ENCODE measurements at places on chromosomes 7 and 10. TPM values are rescaled to one million over a fixed set of nuclear protein-coding genes. Genes with fewer than 3 reads are reported as not detected.

NPC1L1 gene
- total RNA-seq: not detected

UFSP1 gene
- 2.9 TPM for total RNA-seq

COX15 gene
- 35.8 TPM for total RNA-seq

CNPY1 gene
- total RNA-seq: not detected

GOLGA7B gene
- not detected for total RNA-seq

PRPS1L1 gene
- not detected for total RNA-seq

PNLIPRP1 gene
- total RNA-seq: not detected

SMO gene
- total RNA-seq: 41.6 TPM

LDB3 gene
- total RNA-seq: 0.37 TPM

MALRD1 gene
- 0.56 TPM for total RNA-seq

SAMD9 gene
- total RNA-seq: 15.6 TPM

- H3K4me3 ChIP-seq: no peak overlapping the region
- H3K4me1 ChIP-seq: no peaks in the 10 kb centered on the region
- peaks cover 21% of the 10 kb centered on the region for H3K27me3 ChIP-seq
Observed at GRCh38 chr10:59688921-59689351, 20.7 kb downstream of the SLC16A9 start.

DNA sequence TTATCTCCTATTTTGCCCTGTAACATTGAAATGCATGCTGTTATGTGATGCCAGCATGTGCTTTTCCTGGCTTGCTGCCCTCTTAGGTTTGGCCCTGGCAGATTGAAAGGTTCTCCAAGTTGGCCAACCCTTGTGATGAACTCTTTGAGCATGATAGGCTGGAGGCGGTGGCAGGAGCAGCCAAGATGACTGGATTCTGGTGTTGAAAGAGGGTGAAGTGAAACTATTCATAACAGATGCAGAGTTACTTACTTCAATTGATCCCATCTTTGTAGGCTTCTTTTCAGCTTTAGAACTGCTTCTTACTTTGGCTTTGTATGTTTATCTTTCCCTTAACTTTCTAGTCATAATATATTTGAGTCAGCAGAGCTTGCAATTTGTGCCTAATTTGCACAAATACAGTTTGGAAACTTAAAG is 57.6 kb downstream of the BICC1 start:
- DNase-seq: no peak
- H3K4me1 ChIP-seq: peaks cover 46% of the 10 kb centered on the region
- no peak overlapping the region for H3K4me3 ChIP-seq

DNA sequence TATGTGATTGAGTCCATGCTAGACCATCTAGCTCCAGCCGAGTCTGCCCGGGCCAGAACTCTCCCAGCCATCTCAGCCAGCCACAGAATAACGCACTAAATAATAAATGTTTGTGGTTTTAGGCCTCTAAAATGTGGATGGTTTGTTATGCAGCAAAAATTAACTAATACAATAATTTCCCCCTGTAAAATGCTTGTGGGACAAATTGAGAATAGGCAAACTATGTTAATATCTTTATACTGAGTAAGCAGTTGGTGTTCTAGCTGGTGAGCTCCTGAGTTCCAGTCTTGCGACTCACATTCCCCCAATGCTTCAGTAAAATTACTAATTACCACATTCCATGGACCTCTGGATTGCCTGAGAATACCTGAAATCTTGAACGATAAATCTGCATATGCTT is 316.8 kb upstream of the NFE2L3 start:
- H3K27ac ChIP-seq: peak overlapping the region; percentile 90
- no peaks in the 10 kb centered on the region for H3K27me3 ChIP-seq
- H3K4me3 ChIP-seq: no peak overlapping the region
- peaks cover 60% of the 10 kb centered on the region for H3K4me1 ChIP-seq

- no peaks in the 10 kb centered on the region for H3K4me1 ChIP-seq
- no peaks in the 10 kb centered on the region for H3K27me3 ChIP-seq
- no peaks in the 10 kb centered on the region for H3K36me3 ChIP-seq
- no peak overlapping the region for H3K27ac ChIP-seq
- no peak for DNase-seq
- H3K4me3 ChIP-seq: no peak overlapping the region
Observed at GRCh38 chr10:7185367-7185690, 225.5 kb downstream of the SFMBT2 start.

DNA sequence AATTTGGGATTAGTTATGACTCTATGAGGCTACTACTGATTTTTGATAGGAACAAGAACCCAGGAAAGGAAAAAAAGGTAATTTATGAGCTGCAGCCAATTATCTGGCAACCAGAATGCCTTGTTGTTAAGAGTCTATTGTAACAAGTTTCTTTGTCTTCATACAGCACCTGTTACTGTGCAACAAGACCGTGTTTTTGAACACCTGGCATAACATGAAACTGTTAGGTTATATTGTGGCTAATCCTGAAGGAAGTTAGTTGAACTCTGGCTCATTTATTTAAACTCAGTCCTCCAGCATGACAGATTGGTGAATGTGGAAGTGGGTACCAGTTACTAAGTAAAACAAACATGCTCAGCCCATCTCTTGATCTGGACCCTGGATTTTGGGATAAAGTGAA is 33.0 kb downstream of the RALA start:
- no peak overlapping the region for H3K27ac ChIP-seq
- no peak for DNase-seq
- peaks cover 3% of the 10 kb centered on the region for H3K4me1 ChIP-seq
- no peaks in the 10 kb centered on the region for H3K27me3 ChIP-seq
- peaks cover 12% of the 10 kb centered on the region for H3K36me3 ChIP-seq
- H3K4me3 ChIP-seq: no peak overlapping the region

DNA sequence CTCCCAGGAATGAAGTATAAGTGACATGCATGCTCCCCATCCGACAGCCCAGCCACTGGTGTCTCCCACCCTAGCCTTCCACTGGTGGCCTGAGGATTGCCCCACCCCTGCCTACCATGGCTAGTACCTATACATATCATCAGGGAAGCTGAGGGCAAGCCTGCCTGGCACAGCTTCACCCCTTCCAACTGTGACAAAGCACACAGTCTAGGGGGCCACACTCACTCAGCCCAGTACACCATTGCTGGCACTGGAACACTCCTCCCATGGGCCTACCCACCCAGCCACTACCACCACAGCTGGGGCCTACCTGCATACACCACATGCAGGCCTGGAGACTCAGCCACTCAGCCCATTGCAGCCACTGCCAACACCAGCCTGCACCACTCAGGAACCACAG is 393.1 kb upstream of the STEAP1 start:
- no peaks in the 10 kb centered on the region for H3K27me3 ChIP-seq
- no peaks in the 10 kb centered on the region for H3K4me1 ChIP-seq
- no peaks in the 10 kb centered on the region for H3K36me3 ChIP-seq
- no peak overlapping the region for H3K4me3 ChIP-seq

DNA sequence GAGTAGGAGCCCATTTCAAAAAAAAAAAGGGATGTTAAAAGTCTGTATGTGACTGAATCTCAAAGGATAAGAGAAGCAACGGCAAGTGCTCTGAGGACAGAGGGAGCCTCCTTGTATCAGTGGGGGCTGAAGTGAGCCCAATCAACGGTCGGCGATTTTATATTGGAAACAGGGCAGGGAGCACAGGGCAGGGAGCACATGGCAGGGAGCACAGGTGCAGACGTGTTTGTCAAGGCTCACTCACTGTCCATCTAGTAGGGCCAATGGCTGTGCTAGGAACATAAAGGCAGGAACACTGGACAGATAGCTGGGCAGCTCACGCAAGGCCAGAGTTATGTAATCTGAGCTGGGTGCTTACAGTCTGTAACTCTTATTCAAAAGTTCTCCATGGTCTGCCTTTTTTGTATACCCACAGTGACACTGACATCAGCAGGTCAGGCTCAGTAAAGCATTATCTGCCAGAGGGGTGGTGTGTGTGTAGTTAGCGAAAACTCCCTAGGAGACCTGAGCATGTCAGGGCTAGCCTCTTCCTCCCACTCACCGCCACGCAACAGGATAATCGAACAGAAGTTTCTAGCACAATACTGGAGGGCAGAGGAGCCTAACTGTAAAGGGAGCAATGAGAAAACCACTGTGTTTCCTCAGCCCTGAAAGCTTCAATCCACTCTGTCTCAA is 15.4 kb downstream of the AKR1B1 start:
- H3K4me3 ChIP-seq: no peak overlapping the region
- H3K4me1 ChIP-seq: peaks cover under 1% of the 10 kb centered on the region
- H3K27me3 ChIP-seq: no peaks in the 10 kb centered on the region
- no peak overlapping the region for H3K27ac ChIP-seq
- DNase-seq: peak; percentile 68

GRCh38 chr10:129617768-129618167 is 150.7 kb downstream of the MGMT start:
- H3K36me3 ChIP-seq: no peaks in the 10 kb centered on the region
- no peaks in the 10 kb centered on the region for H3K27me3 ChIP-seq
- no peak for DNase-seq
- H3K27ac ChIP-seq: no peak overlapping the region
- no peak overlapping the region for H3K4me3 ChIP-seq
- peaks cover 3% of the 10 kb centered on the region for H3K4me1 ChIP-seq

DNA sequence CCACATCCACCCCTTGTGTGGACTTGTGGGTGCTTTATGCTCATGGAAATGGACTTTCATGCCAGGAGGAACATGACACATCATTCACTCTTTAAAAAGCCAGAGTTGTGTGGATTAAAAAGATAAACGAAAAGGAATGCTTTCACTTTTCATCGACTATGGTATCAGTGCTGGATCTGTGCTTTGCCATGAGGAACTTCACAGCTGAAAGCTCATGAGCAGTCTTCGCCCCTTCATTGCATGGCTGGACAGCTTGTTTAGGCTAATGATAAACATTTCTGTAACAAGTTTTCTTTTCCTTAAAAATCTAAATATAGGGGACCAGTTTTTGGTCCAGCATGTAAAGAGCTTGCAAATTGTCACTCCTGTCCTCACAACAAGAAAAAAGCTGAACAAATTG is 173.6 kb upstream of the NPS start:
- DNase-seq: no peak
- H3K36me3 ChIP-seq: peaks cover 31% of the 10 kb centered on the region
- H3K27ac ChIP-seq: no peak overlapping the region

DNA sequence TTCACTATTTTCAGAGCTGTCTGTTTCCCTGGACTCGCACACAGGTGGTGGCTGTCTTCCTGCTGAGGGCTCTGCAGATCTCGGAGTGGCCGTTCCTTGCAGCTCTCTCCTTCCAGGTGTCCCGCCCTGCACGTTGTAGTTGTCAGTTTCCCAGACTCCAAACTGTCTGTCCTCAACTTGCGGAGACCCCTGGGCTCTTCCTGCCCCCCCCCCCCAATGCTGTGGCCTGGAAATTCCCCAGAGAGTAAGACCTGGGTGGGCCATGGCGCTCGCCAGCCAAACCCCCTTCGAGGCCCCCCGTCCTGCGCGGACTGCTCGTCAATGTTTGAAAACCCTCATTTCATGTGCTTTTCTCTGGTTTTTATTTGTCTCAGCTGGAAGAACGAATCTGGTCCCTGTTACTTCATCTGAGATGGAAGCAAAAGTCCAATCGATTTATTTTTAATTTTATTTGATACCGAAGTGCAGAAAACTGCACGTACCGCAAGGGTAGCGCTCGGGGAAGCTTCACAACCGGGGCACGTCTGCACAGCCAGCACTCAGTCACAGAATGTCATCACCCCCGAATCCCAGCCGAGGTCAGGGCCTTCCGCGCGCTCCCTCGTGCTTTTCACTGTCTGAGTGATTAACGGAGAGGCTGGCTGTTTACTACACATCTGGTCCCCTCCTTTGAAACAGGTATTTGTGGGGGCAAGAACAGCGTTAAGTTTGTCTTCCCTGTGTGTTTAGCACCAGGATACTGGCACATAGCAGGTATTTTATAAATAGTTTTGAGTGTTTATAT is 46.4 kb upstream of the NKX6-2 start:
- DNase-seq: peak; percentile 74
- H3K27me3 ChIP-seq: peaks cover 32% of the 10 kb centered on the region
- H3K36me3 ChIP-seq: no peaks in the 10 kb centered on the region
- no peak overlapping the region for H3K4me3 ChIP-seq

- no peaks in the 10 kb centered on the region for H3K36me3 ChIP-seq
- no peaks in the 10 kb centered on the region for H3K4me1 ChIP-seq
- no peak for DNase-seq
- no peak overlapping the region for H3K4me3 ChIP-seq
- H3K27me3 ChIP-seq: peaks cover 1% of the 10 kb centered on the region
Observed at GRCh38 chr10:70274643-70275042, 9.2 kb downstream of the NPFFR1 start.

GRCh38 chr7:24135003-24135817 is 148.8 kb upstream of the NPY start:
- no peaks in the 10 kb centered on the region for H3K36me3 ChIP-seq
- no peak overlapping the region for H3K4me3 ChIP-seq
- no peaks in the 10 kb centered on the region for H3K4me1 ChIP-seq
- no peak overlapping the region for H3K27ac ChIP-seq

DNA sequence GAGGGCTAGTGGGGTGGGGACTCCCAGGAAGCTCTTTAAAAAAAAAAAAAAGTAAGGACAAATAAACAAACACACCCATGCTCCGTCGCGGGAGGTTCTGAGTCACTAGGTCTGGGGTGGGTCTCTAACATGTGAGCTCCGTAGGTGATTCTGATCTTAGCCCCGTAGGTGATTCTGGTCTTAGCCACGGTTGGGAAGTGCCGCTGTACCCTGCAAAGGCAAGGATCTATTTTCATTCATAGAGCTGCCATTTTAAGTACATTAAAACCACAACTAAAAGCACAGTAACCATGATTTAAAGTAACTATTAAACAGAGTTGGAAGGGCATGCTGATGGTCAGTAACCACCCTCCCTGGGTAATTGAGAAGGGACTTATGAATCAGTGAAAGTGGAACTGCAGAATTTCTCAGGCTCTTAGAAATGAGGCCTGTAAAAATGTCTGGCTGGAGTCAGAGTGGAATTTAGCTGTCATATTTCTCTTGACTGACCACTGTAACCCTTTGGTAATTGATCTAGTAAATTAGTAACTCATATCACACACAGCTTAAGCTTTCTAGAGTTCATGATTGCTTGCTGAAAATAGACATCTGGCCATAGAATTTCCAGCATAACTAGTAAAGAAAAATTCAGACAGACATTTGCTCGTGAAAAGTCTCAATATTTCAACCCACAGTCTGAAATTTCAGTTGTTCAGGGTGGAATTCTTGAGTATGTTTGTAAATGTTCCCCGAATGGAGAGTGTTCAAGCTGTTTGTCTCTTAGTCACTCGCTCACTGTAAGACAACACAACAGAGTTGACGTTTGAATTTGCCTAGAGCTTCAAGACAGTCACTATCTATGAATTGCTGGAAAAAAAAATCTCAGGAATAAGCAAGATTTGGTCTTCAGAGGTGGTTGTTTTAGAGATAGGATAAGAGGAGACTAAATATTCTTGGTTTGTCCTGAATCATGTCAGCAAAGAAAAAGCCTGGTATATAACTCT is 34.2 kb upstream of the TCF7L2 start:
- H3K27ac ChIP-seq: peak overlapping the region; percentile 73
- H3K4me1 ChIP-seq: peaks cover 24% of the 10 kb centered on the region
- no peaks in the 10 kb centered on the region for H3K27me3 ChIP-seq
- DNase-seq: no peak

GRCh38 chr7:49802600-49802999 is 29.2 kb downstream of the VWC2 start:
- no peak overlapping the region for H3K4me3 ChIP-seq
- H3K36me3 ChIP-seq: no peaks in the 10 kb centered on the region
- no peak overlapping the region for H3K27ac ChIP-seq
- H3K4me1 ChIP-seq: no peaks in the 10 kb centered on the region

- H3K27me3 ChIP-seq: peaks cover 6% of the 10 kb centered on the region
- no peak overlapping the region for H3K4me3 ChIP-seq
- no peaks in the 10 kb centered on the region for H3K36me3 ChIP-seq
- no peak for DNase-seq
- H3K27ac ChIP-seq: no peak overlapping the region
- H3K4me1 ChIP-seq: no peaks in the 10 kb centered on the region
Observed at GRCh38 chr7:128422842-128423241, 13.1 kb upstream of the IMPDH1 start.
